ENCODE measurements at places on chromosomes 13 and 19.

- no peak for DNase-seq
These were observed 461.4 kb downstream of the MYO16 start for GRCh38 chr13:109090796-109091195.

GRCh38 chr13:20713014-20713376, 9.5 kb downstream of the IL17D start:
- DNase-seq: no peak

GRCh38 chr13:114325729-114326128, 11.4 kb downstream of the CHAMP1 start:
- DNase-seq: no peak

DNA sequence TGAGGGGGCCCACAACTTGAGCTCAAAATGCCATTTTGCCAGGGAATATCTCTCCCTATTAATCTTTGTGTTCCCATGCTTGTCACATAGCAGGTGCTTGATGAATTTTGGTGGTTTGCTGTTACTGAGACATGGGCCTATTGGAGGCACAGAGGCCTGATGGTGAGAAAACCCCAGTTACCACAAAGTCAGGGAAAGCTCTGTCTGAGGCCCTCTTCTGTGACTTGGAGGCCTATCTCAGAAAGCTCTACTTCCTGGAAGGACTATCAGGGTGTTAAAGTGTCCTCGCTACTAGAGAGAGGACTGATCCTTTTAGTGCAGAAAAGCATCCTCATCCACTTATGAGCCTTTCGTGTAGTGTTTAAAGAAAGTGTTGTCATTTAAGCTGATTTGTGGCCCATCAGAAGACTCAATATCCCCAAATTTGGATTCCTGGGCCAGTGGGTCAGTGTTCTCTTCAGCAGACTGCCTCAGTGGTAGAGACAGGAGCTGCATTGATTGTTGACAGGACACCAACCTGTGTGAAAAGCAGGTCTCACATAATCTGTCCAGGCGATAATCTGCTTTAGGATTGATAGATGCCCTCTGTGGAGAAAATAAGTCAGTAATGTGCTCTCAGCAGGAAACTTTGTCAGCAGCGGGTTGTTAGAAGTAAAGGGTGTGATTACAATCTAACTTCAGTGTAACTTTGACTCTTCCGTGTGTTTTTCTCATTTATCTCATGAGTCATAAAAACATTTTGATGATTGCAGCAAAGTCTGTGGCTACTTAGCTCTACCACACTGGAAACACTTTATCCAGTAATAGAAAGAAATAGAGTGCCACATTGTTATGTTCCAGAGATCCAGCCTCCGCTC, 121.0 kb downstream of the AKAP11 start:
- peak; percentile 58 for DNase-seq
